T-cell (primary cell): ENCODE measurements at places on chromosomes 4 and X. TPM values are rescaled to one million over a fixed set of nuclear protein-coding genes. Genes with fewer than 3 reads are reported as not detected.

GRCh38 chrX:31449081-31449480, 377.2 kb upstream of the FTHL17 start:
- no peaks in the 10 kb centered on the region for H3K4me1 ChIP-seq
- H3K27ac ChIP-seq = no peak overlapping the region
- no peaks in the 10 kb centered on the region for H3K27me3 ChIP-seq
- no peaks in the 10 kb centered on the region for H3K36me3 ChIP-seq
- no peak for DNase-seq

Gene PRRG1
- total RNA-seq = 0.12 TPM

Gene TXK
- 70.1 TPM for total RNA-seq

GRCh38 chr4:7155590-7156071, 36.7 kb upstream of the SORCS2 start:
- H3K27me3 ChIP-seq = no peaks in the 10 kb centered on the region
- no peaks in the 10 kb centered on the region for H3K4me1 ChIP-seq
- no peak for DNase-seq
- no peaks in the 10 kb centered on the region for H3K36me3 ChIP-seq
- H3K4me3 ChIP-seq = no peak overlapping the region

GRCh38 chr4:102693262-102693850, 67.4 kb downstream of the MANBA start:
- H3K27me3 ChIP-seq = no peaks in the 10 kb centered on the region
- H3K36me3 ChIP-seq = no peaks in the 10 kb centered on the region
- no peaks in the 10 kb centered on the region for H3K4me1 ChIP-seq

DNA sequence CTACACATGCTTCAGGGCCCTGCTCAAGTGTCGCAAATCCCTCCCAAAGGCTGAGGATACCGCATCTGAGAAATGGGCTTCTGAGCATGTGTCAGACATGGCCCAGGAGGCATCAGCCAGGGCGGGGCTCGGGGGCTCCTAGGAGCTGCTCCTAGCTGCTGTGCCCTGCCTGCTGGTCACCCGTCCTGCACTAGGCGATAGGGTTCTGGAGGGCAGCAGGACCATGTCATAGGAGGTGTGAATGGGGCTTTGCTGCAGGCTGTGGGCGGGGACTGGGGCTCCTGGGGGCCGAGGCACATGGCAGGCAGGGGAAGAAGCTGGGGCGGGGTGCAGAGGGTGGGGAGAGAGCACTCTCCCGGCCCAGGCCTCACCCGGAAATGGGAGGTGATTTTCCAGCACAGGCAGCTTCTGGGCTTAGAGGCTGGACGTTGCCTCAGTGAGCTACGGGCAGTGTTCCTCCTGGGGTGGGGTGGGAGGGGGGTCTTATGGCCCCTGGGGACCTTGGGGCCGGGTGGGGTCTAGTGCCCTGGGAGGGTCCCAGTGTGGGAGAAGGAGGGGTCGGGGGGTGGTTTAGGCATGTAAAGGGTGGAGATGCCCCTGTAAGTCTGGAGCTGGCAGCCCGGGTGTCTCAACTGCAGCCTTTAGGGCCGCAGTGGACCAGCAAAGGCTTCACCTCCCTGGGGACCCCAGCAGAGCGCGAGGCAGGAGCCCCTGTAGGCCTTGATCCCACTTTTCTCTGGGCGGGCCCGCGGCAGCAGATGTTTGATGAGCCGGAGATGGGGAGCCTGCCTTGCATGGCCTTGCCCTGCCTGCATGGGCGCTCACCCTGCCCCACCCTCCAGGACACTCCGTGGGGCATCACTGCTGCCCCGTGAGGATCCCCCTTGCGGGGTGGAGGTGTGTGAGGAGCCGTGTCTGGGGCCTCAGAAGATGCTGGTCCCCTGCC, 98.6 kb upstream of the LRPAP1 start:
- H3K36me3 ChIP-seq = no peaks in the 10 kb centered on the region
- H3K27me3 ChIP-seq = peaks cover 31% of the 10 kb centered on the region
- H3K4me3 ChIP-seq = no peak overlapping the region
- no peak for DNase-seq

DNA sequence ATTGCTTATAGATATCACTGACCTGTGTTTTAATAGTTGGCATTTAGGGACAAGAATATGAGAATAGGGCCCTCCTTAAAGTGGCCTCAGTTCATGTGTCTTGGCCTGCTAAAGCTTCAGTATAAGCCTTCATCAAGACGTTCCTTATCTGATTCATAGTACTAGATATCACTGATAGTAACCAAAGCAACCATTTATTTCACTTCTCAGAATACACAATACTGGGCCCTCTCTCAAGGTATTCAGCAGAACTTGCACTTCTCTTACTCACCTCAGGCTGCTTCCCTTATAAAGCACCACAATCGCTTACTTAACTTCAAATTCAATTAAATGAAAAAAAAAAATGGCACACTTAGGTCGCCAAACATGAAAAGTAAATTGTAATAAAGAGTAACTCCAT, 259.4 kb upstream of the PCDH7 start:
- no peak overlapping the region for H3K27ac ChIP-seq
- no peaks in the 10 kb centered on the region for H3K27me3 ChIP-seq
- H3K4me3 ChIP-seq = no peak overlapping the region
- DNase-seq = no peak
- H3K36me3 ChIP-seq = no peaks in the 10 kb centered on the region

- no peak for DNase-seq
- no peak overlapping the region for H3K4me3 ChIP-seq
- peaks cover 3% of the 10 kb centered on the region for H3K4me1 ChIP-seq
- H3K36me3 ChIP-seq = no peaks in the 10 kb centered on the region
- H3K27me3 ChIP-seq = no peaks in the 10 kb centered on the region
Measured at GRCh38 chr4:177455561-177455970, 13.3 kb upstream of the AGA start.

DNA sequence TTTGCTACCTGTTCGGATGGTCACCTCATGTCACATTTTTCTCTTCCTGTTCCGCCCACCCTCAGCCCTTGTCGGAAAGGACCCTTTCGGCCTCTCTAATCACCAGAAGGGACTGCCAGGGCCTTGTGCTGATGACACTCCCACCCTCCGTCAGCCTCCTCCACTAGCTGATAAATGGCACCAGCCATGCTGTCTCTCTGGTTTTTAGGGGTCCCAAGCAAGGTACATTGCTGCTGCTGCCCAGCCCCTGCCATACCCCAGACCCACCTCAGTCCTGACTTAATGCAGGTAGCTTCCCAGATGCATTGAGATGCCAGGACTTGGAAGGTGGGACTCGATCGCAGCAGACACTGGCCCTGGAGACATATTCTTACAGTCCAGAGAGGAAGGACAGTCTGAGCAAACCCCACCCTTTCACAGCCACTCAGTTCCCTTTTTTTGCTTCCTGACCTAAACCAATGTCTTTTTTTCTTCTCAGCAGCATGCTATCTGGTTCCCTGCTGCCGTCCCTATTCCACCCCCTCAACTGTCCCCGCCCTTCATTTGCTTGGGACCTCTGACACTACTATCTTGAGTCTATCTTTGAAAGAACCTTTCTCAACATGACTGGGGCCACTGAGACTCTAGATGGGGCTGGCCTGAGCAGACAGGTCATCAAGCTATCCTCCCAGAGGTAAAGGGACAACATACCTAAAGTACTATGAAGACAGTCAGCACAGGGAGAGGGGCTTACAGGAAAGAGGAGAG, at the start of gene BTK:
TSS of gene BTK (minus strand) at position 397 of the 747 bp plus-strand sequence. CDS start 10,907 bp downstream, outside the sequence.
- no peaks in the 10 kb centered on the region for H3K4me1 ChIP-seq
- H3K27me3 ChIP-seq = no peaks in the 10 kb centered on the region
- no peaks in the 10 kb centered on the region for H3K36me3 ChIP-seq
- H3K27ac ChIP-seq = no peak within 1 kb of the TSS
- DNase-seq = no peak
- no peak within 1 kb of the TSS for H3K4me3 ChIP-seq

Gene MAGEC2
- total RNA-seq = not detected

GRCh38 chr4:25351777-25352416, 25.2 kb upstream of the ANAPC4 start:
- no peaks in the 10 kb centered on the region for H3K4me1 ChIP-seq
- no peak for DNase-seq
- no peak overlapping the region for H3K4me3 ChIP-seq
- H3K27ac ChIP-seq = no peak overlapping the region
- H3K27me3 ChIP-seq = no peaks in the 10 kb centered on the region

DNA sequence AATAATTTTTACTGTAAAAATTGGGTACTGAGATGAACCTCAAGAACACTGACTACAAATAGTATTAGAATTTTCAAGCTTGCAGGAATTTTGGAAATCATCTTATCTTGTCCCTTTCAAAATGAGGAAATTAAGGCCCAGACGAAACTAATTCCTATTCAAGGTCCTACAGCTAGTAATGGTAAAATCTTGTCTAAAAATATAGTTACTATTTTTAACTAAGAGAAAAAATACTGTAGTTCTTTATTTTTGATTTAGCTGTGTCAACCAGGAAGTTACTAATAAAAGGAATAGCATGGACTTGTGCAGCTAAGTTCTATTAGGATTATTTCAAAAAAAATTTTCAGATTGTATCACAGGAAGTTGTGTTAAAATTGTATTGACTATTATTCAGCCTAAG, 12.7 kb downstream of the PRIMPOL start:
- H3K27me3 ChIP-seq = no peaks in the 10 kb centered on the region
- H3K27ac ChIP-seq = no peak overlapping the region
- no peaks in the 10 kb centered on the region for H3K4me1 ChIP-seq
- no peaks in the 10 kb centered on the region for H3K36me3 ChIP-seq

DNA sequence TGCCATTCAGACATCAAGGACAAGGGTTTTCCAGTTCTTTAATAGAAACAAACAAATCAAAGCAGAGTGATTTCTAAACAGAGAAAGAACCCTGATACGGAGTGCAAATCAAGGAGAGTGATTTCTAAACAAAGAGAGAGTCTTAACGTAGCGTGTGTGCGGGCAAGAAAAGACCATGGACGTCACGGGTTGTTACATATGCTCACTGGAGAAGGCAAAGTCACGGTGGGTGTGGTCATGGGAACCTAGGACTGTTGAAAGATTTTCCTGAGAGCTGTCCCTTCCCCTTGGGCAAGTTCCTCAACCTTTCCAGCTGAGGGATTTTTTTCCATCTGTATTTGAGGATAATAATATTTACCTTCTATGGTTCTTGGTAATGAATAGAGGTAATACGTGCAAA, 95.0 kb upstream of the SLC34A2 start:
- DNase-seq = no peak
- H3K4me3 ChIP-seq = no peak overlapping the region
- H3K36me3 ChIP-seq = no peaks in the 10 kb centered on the region
- H3K4me1 ChIP-seq = no peaks in the 10 kb centered on the region
- H3K27me3 ChIP-seq = no peaks in the 10 kb centered on the region
- H3K27ac ChIP-seq = no peak overlapping the region

GRCh38 chr4:22733816-22734215, 41.1 kb downstream of the GBA3 start:
- no peak overlapping the region for H3K27ac ChIP-seq
- H3K4me1 ChIP-seq = no peaks in the 10 kb centered on the region
- no peak overlapping the region for H3K4me3 ChIP-seq
- H3K27me3 ChIP-seq = no peaks in the 10 kb centered on the region

Gene ZDHHC15
- total RNA-seq = 0.75 TPM

Gene S100P
- 3.8 TPM for total RNA-seq

- H3K27me3 ChIP-seq = no peaks in the 10 kb centered on the region
- H3K27ac ChIP-seq = no peak overlapping the region
- no peaks in the 10 kb centered on the region for H3K4me1 ChIP-seq
Measured at GRCh38 chr4:22471999-22472461, 43.8 kb downstream of the ADGRA3 start.

DNA sequence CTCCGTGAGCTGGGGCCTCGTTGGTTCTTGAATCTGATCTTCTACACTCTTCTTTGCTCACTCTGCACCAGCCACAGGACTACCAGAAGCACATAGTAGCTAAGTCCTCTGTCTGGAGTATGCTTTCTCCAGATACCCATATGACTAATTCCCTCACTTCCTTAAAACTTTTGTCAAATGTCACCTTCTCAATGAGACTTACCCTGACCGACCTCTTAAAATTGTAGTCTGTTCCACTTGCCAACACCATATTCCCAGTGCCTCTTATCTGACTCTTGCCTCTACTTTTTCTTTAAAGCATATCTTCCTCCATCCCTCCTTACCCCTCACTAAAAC, 10.0 kb downstream of the PARM1 start:
- no peaks in the 10 kb centered on the region for H3K4me1 ChIP-seq
- H3K27me3 ChIP-seq = no peaks in the 10 kb centered on the region
- H3K36me3 ChIP-seq = no peaks in the 10 kb centered on the region
- no peak for DNase-seq
- H3K27ac ChIP-seq = no peak overlapping the region

Gene MYOZ2
- total RNA-seq = not detected
